ENCODE measurements at places on chromosomes 7 and 10.

- DNase-seq: no peak
These were observed 12.4 kb downstream of the SRGN start for GRCh38 chr10:69100136-69100872.

DNA sequence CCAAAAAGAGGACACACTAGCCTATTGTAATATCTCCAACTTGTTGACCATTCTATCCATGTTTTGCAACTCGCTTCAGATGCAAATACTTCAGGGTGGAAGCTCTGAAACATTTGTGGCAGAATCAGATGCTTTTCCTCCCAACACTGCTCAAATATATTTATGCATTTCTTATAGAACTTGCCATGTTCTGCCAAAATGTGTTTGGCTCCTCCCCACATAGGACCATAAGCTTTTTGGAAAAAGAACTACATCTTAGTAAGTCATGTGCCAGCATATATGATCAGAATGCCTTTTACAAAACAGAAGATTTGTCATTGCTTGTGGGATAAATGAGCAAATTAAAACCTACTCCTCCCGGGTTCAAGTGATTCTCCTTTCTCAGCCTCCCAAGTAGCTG, 484.5 kb downstream of the TNS3 start:
- no peak for DNase-seq

DNA sequence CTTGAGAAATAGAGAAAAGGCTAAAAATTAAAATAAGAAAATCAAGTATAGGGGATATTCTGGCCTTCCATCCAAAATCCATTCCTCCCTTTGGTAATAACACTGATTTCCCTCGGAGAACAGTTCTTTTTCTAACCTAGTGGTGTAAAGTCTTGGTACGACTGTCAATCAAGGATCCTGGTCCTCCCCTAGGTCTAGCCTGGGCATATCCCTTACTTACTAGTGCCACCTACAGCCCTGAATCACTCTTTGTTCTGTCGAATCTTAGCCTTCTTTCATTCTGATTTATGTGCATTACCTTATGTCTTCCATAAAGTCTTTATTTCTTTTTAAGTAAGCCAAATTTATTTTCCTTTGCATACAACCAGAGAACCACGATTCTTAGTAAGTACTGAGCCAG, 298.7 kb upstream of the LRRTM3 start:
- DNase-seq: no peak

GRCh38 chr7:46428295-46428694, 507.2 kb upstream of the IGFBP3 start:
- DNase-seq: no peak

DNA sequence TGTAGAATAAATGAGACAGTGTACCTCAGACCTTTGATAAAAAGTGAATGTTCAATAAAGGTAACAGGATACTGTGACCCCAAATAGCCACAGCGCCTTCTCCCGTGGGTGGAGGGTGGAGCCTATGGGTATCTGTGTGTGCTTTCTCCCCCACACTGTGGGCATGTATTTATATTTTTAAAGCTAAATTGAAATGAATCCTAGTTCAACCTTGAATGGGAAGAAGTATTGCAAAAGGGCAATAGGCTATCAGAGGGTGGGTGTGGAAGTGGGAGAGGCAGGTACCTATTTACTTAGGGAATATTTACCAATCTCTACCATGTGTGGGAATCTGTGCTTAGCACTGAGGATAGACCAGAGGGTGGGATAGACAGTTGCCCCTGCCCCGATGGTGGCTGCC, 68.9 kb downstream of the PFKFB3 start:
- no peak for DNase-seq

- DNase-seq: no peak
These were observed 92.7 kb downstream of the SEMA3D start for GRCh38 chr7:85094046-85094725.

GRCh38 chr7:35781767-35782515, 18.9 kb upstream of the SEPTIN7 start:
- no peak for DNase-seq

DNA sequence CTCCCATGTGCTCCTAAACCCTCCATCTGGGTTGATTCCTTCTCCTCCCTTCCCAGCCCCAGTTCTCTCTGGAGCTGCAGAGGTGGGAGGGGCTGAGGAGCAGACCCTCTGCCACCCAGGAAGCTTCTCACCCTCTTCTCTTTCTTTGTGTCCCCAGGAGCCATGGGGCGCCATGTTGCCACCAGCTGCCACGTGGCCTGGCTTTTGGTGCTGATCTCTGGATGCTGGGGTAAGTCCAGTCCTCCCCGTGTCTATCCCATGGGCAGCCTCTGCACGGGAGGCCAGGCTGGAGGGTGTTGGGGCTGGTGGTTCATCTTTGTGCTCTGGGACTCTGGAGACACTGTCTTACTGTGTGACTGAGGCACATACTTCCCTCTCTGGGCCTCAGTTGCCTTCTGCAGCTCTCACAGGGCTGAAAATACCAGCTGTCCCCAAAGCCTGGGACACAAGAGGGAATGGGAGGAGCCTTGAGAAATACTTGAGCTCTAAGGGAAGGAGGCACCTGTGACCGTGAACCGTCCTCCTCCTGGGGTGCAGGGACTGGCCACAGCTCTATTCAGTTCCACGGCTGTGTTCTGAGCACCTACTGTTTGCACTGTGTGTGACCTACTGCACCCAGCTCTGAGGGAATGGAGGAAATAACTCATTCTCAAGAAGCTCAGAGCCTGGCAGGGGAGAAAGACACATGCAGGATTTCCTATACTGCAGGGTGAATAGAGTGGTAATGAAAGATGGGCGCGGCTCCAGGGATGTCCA, 43.1 kb downstream of the CDH23 start:
- DNase-seq: no peak

DNA sequence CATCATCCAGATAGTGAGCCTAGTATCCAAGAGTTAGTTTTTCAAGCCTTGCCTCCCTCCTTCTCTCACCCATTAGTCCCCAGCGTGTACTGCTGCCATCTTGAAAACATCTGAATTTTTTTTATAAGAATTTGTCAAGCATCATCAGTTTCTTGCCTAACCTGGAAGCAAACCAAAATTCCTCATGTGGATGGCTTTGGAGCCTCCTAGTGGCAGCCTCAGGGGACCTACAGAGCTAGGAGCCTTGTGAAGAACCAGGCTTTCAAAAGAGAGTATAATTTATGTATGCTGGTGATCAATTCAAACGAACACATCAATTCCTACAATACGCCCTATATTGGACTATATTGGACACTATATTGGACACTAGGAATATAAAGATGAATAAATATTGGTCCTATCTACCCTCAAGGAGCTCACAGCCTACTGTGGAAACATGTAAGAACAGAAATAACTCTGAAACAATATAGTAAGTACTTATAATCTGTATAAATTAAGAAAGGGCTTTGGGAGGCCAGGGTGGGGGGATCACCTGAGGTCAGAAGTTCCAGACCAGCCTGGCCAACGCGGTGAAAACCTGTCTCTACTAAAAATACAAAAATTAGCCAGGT, 63.4 kb downstream of the HPSE2 start:
- DNase-seq: no peak

GRCh38 chr7:105444342-105444987, 55.7 kb upstream of the SRPK2 start:
- DNase-seq: no peak

GRCh38 chr7:68246189-68246633, 1249.6 kb downstream of the TYW1 start:
- DNase-seq: no peak

- DNase-seq: no peak
These were observed 4.6 kb downstream of the EMX2 start for GRCh38 chr10:117547016-117547715.

GRCh38 chr7:114086537-114086913, 167.7 kb upstream of the PPP1R3A start:
- no peak for DNase-seq
